ENCODE measurements at places on chromosomes 3 and 15. TPM values are rescaled to one million over a fixed set of nuclear protein-coding genes. Genes with fewer than 3 reads are reported as not detected.

DNA sequence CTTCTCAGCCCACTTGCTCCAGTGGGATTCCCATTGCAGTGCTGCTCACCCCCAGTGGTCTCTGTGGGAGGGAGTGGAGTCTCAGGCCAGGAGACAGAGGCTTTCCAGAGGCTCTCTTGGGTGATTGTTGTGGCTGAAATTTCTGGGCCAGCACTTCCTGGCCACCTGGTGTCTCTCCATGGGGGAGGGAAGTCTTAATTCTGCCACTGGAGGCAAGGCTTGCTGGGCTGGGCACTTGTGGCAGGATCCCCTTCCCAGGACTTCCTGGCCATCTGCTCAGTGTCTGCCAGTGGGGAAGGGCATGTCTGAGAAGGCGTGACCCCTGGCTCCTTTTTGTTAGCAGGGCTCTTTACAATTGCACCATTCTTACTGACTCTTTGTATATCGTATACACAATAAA is 351.8 kb downstream of the GABRB3 start:
- DNase-seq: no peak

GRCh38 chr3:152729906-152730305 is 105.0 kb upstream of the P2RY1 start:
- DNase-seq: no peak

- no peak for DNase-seq
Measured at GRCh38 chr3:50254577-50255250, 14.2 kb upstream of the SEMA3B start.

Gene AHSG
- total RNA-seq: not detected

DNA sequence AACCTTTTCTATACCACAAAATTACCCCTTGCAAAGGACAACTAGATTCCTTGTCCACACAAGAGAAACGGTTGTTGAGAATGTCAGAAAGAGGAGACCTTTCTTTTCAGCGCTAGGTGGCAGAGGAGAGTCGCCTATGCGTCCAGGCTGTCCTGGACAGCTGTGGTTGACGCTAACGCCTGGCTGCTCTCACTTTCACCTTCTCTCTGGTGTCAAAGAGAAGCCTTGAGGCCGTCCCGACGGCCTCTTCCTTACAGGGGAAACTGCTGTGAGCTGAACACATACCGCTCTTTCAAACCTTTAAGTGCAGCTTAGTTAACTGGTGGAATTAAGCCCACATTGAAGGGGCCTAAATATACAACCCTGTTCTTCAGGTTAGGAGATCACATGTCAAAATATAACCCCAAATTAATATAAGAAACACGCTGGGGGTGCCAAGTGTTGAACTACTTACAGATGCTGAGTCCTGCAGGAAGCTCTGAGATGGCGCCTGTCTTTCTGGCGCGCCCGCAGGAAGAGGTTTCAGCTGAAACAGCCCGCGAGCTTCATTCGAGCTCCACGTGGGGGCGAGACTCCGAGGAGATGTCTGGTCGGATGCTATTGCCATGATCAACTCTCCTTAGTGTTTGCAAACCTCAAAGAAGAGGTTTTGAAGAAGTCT is 26.1 kb upstream of the KBTBD8 start:
- peak; percentile 80 for DNase-seq

GRCh38 chr3:160134964-160135363 is 90.3 kb upstream of the C3orf80 start:
- DNase-seq: no peak

GRCh38 chr15:63172851-63173451 is 15.7 kb upstream of the RPS27L start:
- no peak for DNase-seq

GRCh38 chr15:88586401-88587162 is 34.6 kb upstream of the AEN start:
- DNase-seq: no peak

DNA sequence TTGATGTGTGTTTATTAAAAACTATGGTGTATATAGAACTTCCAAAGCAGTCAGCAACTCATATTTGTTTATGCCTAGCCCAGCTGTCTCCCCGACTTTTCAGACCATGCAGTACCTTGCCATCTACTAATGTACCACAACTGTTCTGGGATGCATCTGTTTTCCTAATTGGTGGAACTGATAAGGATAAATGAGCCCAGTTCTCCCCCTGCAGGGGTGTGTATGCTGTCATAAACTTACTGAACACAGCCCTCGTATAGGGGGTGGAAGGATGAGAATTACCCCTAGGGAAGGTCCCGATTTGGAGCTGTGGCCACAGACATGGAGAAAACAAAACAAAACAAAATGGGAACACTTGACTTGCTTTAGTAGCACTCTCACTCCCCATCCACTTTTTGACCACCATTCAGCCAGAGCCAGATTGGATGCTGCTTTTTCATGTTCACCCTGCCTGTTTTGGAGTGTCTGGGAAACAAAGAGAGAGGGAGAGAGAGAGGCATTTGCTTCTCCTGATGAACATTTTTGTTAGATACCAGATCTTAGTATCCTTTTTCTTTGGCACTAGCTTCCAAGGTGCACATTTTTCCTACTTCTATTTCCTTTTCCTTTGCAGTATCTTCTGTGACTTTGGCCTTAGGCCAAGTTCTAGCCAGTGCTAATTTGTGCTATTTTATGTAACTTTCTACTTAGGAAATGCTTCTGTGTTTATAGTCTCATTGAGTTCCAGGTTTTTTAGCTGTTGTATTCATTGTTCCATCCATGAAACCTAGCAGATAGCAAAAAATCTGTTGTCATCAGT is 29.1 kb downstream of the CADM2 start:
- no peak for DNase-seq

GRCh38 chr3:115217678-115218451 is 70.8 kb upstream of the ZBTB20 start:
- peak; percentile 32 for DNase-seq

- DNase-seq: no peak
Measured at GRCh38 chr15:43550527-43551363, 33.3 kb downstream of the MAP1A start.

Gene CD80
- total RNA-seq: 0.74 TPM

Gene PCYT1A
- total RNA-seq: 47.1 TPM

- DNase-seq: no peak
Measured at GRCh38 chr15:97009031-97009431, 678.5 kb downstream of the NR2F2 start.

Gene RPUSD2
- total RNA-seq: 11.0 TPM

DNA sequence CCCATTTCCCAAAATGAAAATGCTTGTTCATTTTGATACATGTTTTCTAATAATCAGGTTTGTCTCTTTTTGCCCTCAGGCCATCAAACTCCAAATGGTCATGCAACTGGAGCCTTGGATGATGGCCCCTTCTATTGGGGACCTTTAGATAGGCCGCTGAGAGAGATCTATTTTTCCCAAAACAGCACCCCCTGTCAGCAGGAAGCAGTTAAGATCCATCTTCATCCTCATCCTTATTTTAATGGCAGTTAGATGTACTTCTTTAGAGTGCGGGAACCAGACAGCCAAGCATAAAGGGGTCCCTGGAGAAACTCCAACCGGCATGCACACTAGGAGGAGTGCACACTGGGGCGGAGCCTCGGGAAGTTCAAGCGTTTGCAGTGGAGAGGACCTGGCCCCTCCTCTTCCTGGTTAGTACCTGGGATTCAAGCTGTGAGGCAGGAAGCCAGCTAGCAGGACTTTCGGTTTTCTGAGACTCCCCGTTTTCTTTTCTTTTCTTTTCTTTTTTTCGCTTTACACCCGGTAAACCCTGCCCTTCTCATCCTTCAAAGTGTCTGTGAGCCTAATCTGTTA is 31.9 kb upstream of the STRIT1 start:
- DNase-seq: no peak

Gene MYD88
- total RNA-seq: 33.1 TPM

Gene SLC24A5
- total RNA-seq: not detected

Gene PLA2G4E
- total RNA-seq: not detected

DNA sequence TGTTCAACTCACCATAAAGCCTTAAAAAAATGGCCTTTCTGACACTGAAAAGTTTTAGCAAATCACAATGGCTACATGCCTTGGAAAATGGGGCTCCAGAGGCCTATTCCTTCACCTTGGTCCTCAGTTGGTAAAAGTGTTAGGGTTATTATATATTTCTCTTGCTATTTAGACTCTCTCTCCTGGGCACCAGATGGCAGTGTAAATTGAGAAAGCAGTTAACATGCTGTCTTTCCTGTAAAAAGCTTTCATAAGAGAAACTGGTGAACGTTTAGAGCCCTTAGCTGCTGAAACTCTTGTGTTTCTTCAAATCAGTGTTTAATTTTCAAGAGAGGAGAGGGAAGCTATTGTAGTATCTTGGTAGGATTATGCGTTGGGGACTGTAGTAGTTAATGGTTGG is 89.9 kb downstream of the LRTM1 start:
- no peak for DNase-seq

Gene AGBL1
- 0.05 TPM for total RNA-seq

DNA sequence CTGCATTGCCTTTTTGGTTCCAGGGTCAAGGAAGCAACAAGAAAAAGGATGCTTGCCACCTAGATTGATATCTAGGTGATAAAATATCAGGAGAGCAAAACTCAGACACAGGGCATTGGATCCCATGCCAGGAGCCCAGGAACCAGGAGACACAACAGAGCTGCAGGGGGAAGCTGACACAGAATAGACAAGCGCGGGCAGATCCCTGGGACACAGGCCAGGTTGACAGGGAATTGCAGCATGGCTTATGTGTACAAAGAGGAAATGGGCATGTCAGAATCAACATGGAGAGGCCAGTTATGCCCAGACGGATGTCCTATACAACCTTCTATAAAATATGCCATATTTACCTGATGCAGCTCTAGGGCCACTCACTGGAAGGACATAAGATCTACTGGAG is 84.2 kb downstream of the SEMA6D start:
- DNase-seq: no peak

DNA sequence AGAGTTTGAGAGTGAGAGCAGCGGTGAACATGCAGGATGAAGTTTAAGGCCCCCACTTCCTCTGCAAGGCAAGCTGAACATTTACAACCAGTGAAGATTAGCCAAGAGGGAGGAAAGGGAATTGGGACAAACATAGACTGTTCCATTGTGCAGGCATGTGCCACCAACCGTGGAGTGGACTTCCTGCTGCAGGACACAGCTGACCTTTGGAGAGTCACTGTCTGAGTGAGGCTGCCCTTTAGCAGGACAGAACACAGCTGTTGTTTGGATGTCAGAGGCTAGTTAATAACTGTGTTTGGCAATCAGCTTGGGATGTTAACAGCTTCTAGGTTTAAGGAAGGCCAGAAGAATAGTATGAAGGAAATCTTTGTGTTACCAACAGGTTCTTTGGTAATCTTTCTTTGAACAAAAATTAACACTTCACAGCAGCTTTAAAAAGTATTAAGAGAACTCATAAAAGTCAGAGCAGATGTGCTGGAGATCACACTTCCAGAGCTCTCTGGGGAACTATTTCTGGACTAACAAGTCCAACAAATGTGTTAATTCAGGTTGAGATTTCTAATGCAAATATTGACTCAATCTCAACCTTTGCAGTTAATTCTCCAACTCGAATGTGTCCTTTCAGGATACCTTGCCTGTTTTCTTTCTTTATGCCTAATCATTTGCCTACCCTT is 31.4 kb downstream of the CTDSPL start:
- no peak for DNase-seq

Gene GRM7
- total RNA-seq: not detected

DNA sequence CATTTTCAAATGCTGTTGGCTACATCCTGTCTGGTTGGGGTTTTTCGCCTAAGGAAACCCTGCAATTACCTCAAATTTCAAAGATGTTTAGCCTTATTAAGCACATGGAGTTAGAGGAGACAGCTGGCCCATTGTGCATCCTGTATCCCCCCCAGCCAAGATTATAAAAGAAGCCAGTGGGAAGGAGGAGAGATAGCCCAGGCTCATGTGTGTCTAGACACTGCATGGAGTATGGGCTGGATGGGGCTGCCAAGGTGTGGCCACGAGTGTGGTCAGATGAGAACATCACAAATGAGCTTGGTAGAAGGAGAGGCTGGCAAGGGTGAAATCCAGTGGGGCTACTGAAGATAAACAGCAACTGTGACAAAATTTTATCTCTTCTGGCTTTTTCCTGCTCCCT is 270.0 kb upstream of the TBC1D5 start:
- no peak for DNase-seq

DNA sequence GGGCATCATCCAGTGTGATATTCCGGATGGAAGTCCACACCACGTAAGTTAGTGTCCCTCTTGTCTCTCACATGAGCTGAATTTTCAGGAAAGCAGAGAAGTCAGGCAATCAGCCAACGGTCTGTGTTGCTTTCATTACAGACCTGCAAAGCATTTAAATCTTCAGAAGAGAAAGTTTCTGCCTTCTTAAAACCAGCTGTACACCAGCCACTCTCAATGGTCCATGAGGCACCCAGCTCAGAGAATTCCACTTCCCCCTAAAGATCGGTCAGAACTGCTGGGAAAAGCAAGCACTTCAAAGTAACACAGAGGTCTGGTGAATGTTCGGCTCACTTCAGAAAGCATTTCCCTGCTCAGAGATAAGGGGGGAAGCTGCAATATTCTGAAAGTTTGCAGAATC is 903.7 kb downstream of the EPHA3 start:
- DNase-seq: no peak

GRCh38 chr3:10467904-10468612 is 37.3 kb downstream of the ATP2B2 start:
- DNase-seq: no peak

DNA sequence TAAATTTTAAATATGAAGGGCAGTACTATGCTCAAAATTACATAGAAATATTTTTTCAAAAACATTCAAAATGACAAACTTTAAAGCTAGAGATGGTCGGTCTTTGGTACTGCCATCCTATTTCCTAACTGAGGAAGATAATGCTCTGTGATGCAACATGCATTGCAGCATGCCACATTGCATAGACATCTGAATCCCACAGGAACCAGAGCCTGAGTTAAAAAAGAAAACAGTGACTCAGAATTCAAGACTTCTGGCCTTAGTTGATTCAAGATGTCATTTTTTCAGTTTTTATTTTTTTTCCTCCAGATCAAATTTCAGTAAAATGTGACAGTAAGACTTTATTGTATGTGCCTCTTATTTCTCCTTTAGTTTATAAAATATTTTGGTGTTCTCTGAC is 33.1 kb downstream of the TP63 start:
- no peak for DNase-seq

GRCh38 chr15:30929982-30930381 is 26.3 kb downstream of the FAN1 start:
- DNase-seq: no peak

GRCh38 chr3:51568996-51569395 is 30.5 kb downstream of the RAD54L2 start:
- DNase-seq: no peak

GRCh38 chr15:30985081-30985531 is 6.3 kb downstream of the MTMR10 start:
- DNase-seq: no peak

- DNase-seq: no peak
Measured at GRCh38 chr15:65558336-65558735, 28.1 kb downstream of the HACD3 start.

DNA sequence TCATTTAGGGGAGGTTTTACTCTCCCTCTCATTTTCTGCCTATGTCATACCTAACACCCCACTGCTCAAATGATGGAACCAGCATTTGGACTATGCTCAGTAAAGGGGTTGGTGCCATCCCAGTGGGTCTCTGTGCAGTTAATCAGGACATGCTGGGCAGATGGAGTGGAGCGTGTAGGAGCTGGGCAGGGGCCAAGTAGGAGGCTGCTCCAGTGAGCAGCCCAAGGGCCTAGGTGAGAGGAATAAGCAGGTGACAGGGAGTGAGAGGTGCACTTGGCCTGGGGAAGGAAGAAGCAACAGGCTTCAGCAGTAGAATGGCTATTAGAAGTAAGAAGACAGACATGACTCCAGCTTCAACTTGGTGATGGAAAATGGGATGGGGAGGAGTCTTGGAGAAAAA is 72.2 kb downstream of the EPHB1 start:
- DNase-seq: no peak

Gene SLC9C1
- not detected for total RNA-seq

GRCh38 chr3:12556314-12556689 is 585 bp upstream of the MKRN2 start:
- DNase-seq: no peak

- DNase-seq: no peak
Measured at GRCh38 chr15:81286621-81287121, 37.3 kb downstream of the STARD5 start.
